ENCODE measurements at places on chromosomes 7 and 10.

- H3K36me3 ChIP-seq, result no peaks in the 10 kb centered on the region
- no peak overlapping the region for H3K4me3 ChIP-seq
- no peaks in the 10 kb centered on the region for H3K4me1 ChIP-seq
- peaks cover 12% of the 10 kb centered on the region for H3K27me3 ChIP-seq
- no peak overlapping the region for H3K27ac ChIP-seq
- DNase-seq, result no peak
These were observed 111.6 kb downstream of the TMEM178B start for GRCh38 chr7:141185369-141185967.

DNA sequence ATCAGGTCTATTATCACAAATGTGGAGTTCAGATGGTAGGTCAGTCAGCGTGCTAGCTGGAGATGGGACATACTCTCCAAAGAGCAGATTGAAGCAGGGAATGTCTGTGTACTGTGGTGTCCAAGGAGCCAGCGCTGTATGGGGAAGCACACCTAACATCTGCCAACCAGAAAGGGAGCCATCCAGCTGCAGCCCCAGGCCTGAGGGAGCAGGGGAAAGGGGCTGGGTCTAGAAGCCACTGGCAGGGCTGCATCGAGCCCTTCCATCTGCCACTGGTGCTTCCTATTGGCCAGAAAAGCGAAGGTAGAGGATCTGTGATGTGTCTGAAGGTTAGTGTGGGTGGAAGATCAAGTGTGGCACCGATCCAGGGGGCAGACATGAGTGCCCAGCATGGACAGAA lies 8.0 kb upstream of the RAMP3 start:
- no peak overlapping the region for H3K4me3 ChIP-seq
- H3K4me1 ChIP-seq, result no peaks in the 10 kb centered on the region
- no peak for DNase-seq
- peaks cover 21% of the 10 kb centered on the region for H3K27me3 ChIP-seq
- H3K27ac ChIP-seq, result no peak overlapping the region

DNA sequence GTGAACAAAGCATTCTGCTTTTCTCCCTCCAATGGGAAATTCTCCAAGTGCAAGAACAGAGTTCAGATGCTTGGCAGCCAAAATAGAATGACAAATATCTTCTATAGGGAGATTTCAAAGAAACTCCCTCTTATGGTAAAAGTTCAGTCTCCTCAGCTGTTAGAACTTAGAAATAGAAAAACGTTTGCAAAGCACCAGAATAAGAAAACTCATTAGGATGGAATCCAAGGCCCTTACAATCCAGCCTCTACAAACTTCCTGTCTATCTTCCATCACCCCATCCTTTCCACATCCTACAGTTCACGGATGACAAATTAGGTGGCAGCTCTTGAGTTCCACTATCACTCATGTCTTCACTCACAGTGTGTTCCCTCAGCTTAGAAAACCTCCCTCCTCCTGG lies 25.7 kb downstream of the FAM13C start:
- DNase-seq, result no peak
- peaks cover 19% of the 10 kb centered on the region for H3K4me1 ChIP-seq
- peak overlapping the region; percentile 52 for H3K27ac ChIP-seq
- no peak overlapping the region for H3K4me3 ChIP-seq
- peaks cover 2% of the 10 kb centered on the region for H3K36me3 ChIP-seq
- H3K27me3 ChIP-seq, result no peaks in the 10 kb centered on the region

DNA sequence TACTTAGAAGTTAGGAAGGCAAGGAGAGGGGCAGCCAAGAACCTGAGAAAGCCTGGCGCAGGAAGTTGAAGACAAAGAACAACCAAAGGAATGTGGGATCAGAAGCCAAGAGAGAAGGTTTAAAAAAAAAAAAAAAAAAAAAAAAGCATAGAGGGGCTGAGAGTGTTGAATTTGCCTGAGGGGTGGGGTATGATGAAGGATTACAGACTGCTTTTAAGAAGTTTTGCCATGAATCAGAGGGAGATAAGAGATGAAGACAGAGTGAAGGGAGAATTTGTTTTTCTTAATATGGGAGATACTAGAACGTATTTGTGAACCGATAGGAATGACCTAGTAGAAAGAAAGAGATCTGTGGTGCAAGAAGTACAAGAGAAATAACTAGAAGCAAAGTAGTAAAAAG lies 6.7 kb downstream of the SLC26A4 start:
- no peak for DNase-seq
- no peaks in the 10 kb centered on the region for H3K4me1 ChIP-seq
- no peaks in the 10 kb centered on the region for H3K36me3 ChIP-seq
- H3K27ac ChIP-seq, result no peak overlapping the region
- H3K27me3 ChIP-seq, result peaks cover 56% of the 10 kb centered on the region
- H3K4me3 ChIP-seq, result no peak overlapping the region

- no peak overlapping the region for H3K4me3 ChIP-seq
- H3K27ac ChIP-seq, result peak overlapping the region; percentile 62
- no peak for DNase-seq
- H3K36me3 ChIP-seq, result no peaks in the 10 kb centered on the region
These were observed 25.4 kb upstream of the ELN start for GRCh38 chr7:74002474-74003017.

DNA sequence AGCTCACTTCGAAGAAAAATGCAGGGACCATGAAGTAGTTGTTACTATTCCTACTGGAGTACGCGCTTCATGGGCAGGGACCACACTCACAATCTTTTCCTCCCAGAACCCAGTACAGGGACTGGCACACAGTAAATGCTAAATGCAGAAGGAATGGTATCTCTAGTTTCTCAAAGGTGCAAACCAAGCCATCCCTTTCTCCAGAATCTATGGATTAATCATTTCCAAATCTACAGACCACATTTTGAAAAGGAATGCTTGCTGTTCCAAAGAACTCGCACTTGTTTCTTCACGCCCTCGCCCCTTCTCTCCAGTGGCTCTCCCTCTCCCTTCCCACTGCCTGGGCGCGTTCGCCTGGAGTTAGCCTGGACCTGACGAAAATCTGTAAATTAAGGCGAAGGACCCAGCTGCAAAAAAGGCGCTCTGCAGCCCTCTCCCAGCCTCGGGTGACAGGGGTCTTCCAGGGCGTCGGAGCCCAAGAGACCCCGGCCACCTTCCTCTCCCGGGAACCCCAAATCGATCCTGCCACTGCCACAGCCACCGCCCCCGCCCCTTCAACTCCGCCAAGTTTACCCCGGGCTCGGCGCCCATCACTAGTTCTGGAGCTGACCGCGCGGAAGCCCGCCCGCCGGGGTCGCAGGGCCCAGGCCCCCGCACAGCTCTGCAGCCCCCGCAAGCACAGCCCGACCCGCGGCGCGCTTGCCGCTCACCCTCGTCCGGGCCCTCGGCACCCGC lies 527 bp downstream of the PDIA4 start:
- peak overlapping the region; percentile 99 for H3K27ac ChIP-seq
- peaks cover 3% of the 10 kb centered on the region for H3K27me3 ChIP-seq
- no peak for DNase-seq
- H3K36me3 ChIP-seq, result no peaks in the 10 kb centered on the region

DNA sequence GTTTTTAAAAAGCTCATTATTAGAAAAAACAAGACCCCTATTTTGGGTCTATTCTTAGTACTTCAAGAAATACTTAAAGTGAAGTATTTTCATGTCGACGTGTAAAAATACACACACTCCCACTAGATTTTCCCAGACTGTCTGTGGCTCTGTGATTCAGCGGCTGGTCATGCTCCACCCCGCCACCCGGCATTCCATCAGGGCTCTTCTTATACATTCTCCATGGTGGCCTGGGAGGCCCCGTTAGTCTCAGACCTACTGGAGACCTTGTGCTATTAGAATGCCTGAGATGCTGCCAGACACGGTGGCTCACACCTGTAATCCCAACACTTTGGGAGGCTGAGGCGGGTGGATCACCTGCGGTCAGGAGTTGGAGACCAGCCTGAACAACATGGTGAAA lies 13.1 kb downstream of the TECPR1 start:
- H3K27me3 ChIP-seq, result no peaks in the 10 kb centered on the region
- peaks cover 14% of the 10 kb centered on the region for H3K36me3 ChIP-seq
- no peak overlapping the region for H3K4me3 ChIP-seq
- no peak for DNase-seq

GRCh38 chr10:120555842-120556532 lies 99.0 kb downstream of the PLPP4 start:
- H3K27ac ChIP-seq, result peak overlapping the region; percentile 39
- no peak for DNase-seq
- no peak overlapping the region for H3K4me3 ChIP-seq
- no peaks in the 10 kb centered on the region for H3K27me3 ChIP-seq

- H3K27ac ChIP-seq, result no peak overlapping the region
- no peaks in the 10 kb centered on the region for H3K4me1 ChIP-seq
- DNase-seq, result no peak
- H3K36me3 ChIP-seq, result no peaks in the 10 kb centered on the region
- H3K27me3 ChIP-seq, result peaks cover 62% of the 10 kb centered on the region
These were observed 9.6 kb downstream of the RET start for GRCh38 chr10:43086321-43086942.

GRCh38 chr10:71705582-71705981 lies 14.0 kb downstream of the C10orf105 start:
- no peaks in the 10 kb centered on the region for H3K36me3 ChIP-seq
- peaks cover 8% of the 10 kb centered on the region for H3K4me1 ChIP-seq
- no peak overlapping the region for H3K4me3 ChIP-seq
- H3K27me3 ChIP-seq, result no peaks in the 10 kb centered on the region

GRCh38 chr10:65342245-65342644 lies 1583.6 kb upstream of the LRRTM3 start:
- DNase-seq, result no peak
- H3K4me1 ChIP-seq, result peaks cover 8% of the 10 kb centered on the region
- H3K4me3 ChIP-seq, result no peak overlapping the region
- H3K36me3 ChIP-seq, result no peaks in the 10 kb centered on the region

DNA sequence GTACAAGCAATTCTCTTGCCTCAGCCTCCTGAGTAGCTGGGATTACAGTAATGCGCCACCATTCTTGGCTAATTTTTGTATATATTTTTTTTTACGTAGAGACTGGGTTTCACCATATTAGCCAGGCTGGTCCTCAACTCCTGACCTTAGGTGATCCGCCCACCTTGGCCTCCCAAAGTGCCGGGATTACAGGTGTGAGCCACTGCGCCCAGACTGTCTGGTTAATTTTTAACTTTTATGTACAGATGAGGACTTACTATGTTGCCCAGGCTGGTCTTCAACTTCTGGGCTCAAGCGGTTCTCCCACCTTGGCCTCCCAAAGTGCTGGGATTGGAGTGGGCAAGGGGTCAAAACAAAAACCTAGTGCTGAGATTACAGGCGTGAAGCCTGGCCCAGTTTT lies 101.8 kb downstream of the JMJD1C start:
- H3K4me3 ChIP-seq, result no peak overlapping the region
- H3K27me3 ChIP-seq, result no peaks in the 10 kb centered on the region
- H3K36me3 ChIP-seq, result peaks cover 4% of the 10 kb centered on the region

DNA sequence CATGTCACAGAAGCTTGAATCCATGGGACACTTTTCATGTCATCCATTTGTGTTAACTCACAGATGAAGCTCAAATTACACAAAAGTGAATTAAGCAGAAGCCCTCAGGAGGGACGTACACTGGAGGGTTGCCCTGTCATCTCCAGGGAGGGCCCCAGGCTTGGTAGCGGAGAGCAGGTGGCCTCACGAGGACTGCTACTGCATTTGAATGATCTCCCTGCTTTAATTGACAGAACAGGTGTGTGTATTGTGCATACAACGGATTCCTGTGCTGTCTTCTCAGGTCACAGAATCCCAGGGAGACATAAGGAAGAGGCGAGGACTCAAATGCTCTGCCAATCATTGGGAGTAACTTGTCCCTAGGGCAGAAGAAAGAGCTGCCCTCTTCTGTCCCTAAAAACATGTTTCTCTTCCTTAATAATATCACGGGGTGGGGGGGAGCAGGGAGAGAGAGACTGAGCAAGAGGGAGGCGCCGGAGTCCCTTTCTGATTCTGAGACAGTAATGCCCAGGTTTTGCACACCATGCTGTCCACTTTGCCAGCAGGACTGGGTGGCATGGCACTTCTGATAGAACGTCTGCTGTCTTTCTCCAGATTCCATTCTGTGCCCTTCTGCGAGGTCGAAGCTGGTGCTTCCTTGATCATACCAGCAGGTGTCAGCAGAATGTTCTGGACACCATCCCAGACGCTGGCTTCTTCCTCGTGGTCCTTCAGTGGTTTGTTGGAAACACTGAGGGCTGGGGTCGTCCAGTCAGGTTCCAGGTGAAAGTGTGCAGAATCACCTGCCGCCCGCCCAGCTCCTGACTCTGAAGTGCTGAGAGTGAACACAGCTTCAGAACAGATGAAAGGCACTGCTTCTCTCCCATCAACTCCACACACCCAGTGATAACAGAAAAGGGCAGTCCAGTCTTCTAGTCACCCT lies 26.2 kb upstream of the RASGEF1A start:
- no peaks in the 10 kb centered on the region for H3K4me1 ChIP-seq
- no peaks in the 10 kb centered on the region for H3K36me3 ChIP-seq
- H3K27me3 ChIP-seq, result peaks cover 60% of the 10 kb centered on the region
- H3K27ac ChIP-seq, result no peak overlapping the region
- DNase-seq, result no peak

GRCh38 chr10:28768227-28768626 lies 90.9 kb downstream of the BAMBI start:
- no peak for DNase-seq
- no peak overlapping the region for H3K4me3 ChIP-seq
- H3K27ac ChIP-seq, result peak overlapping the region; percentile 56
- peaks cover 23% of the 10 kb centered on the region for H3K4me1 ChIP-seq
- H3K36me3 ChIP-seq, result no peaks in the 10 kb centered on the region
- H3K27me3 ChIP-seq, result no peaks in the 10 kb centered on the region

GRCh38 chr7:25750744-25751508 lies 401.1 kb upstream of the NFE2L3 start:
- no peaks in the 10 kb centered on the region for H3K36me3 ChIP-seq
- H3K27me3 ChIP-seq, result no peaks in the 10 kb centered on the region
- no peak overlapping the region for H3K4me3 ChIP-seq
- H3K4me1 ChIP-seq, result peaks cover 46% of the 10 kb centered on the region

GRCh38 chr10:110389255-110389654 lies 84.5 kb upstream of the SMNDC1 start:
- peaks cover 2% of the 10 kb centered on the region for H3K27me3 ChIP-seq
- no peak for DNase-seq
- H3K36me3 ChIP-seq, result no peaks in the 10 kb centered on the region
- H3K4me1 ChIP-seq, result peaks cover 20% of the 10 kb centered on the region
- no peak overlapping the region for H3K27ac ChIP-seq
- H3K4me3 ChIP-seq, result no peak overlapping the region

DNA sequence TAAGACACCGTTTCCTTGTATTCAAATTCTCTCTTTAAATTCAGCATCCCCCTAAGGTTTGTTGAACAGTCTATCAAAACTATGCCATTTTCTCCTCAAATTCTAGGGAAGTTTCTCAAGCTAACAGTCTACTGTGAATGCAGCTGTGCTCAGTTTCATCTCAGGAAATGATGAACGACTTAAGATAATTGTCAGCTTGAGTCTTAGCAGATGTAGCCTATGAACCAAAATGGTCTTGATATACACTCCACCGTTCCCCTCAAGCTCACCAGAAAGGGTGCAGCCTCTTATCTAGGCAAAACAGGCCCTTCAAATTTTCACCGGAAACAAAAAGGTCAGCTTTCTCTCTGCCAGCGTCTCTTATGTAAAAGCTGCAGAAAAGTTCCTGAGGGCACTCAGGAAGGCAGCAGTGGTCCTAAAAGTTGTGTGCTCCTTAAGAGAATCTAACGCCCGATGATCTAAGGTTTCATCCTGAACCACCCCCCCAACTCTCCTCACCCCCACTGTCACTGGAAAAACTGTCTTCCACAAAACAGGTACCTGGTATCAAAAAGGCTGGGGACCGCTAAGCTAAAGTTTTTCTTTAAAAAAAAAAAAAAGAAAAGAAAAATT lies 2.1 kb downstream of the DNAJC9 start:
- H3K27ac ChIP-seq, result peak overlapping the region; percentile 75
- DNase-seq, result no peak
- H3K4me3 ChIP-seq, result peak overlapping the region; percentile 41

- H3K36me3 ChIP-seq, result no peaks in the 10 kb centered on the region
- DNase-seq, result no peak
- H3K4me3 ChIP-seq, result no peak overlapping the region
These were observed 40.9 kb upstream of the WDR11 start for GRCh38 chr10:120810298-120810697.
